ENCODE measurements at places on chromosomes 3 and 15.

GRCh38 chr3:73765878-73766545 is 141.3 kb upstream of the PDZRN3 start:
- no peak for DNase-seq

GRCh38 chr3:69435274-69436265 is 49.7 kb upstream of the FRMD4B start:
- DNase-seq: no peak

DNA sequence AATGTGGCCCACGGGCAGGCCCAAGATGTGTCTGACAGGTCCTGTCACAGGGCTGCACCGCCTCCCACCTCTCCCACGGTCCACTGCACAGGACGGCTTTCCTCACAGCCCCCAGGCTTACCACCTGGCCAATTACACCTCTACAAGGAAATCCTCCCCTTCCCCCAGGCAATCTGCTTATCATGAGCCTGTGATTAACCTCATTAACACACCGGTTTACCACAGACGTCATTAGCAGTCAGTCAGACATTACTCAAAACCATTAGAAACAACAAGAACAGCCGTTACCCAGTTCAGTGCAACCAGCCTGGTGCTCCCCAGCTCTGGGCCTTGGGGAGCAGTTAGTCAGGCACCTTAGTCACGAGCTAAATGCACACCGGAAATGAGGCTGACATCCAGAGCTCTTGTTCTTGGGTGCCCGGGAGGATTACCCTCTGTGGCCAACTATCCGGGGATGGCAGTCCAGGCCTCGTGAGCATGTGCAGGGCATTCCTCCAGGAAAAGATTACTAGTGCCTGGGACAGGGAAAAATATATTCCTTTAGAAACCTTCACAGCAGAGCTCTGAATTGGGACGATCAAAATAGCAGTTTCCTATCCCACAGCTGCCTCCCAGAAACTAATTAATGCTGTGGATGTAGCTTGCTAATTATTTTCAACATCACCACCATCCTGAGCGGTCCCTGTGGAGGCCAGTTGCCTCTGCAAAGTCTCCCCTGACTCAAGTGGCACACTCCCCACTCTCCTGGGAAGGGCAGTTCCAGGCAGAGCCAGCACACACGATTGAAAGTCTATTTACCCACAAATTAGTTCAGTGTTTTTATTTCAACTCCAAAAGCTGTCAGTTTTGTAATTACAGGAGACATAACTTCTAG is 117.4 kb upstream of the ZBED2 start:
- no peak for DNase-seq

DNA sequence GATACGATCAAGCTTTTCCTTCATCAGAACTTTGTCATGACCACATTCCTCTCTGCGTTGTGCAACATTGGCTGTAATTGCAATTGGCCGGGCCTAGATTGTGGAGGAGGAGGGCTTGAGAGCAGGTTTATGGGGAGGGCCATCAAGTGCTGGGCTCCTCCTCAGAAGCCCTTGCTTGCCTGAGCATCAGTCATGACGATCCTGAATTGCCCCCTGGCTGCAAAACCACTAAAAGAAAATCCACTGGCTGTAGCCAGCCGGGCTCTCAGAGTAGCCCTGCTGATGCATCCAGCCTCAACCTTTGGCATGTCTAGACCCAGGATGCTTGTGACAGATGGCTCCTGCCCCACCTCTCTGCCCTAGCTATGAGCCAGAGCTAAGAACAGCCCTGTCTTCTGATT is 13.4 kb upstream of the TRH start:
- no peak for DNase-seq

DNA sequence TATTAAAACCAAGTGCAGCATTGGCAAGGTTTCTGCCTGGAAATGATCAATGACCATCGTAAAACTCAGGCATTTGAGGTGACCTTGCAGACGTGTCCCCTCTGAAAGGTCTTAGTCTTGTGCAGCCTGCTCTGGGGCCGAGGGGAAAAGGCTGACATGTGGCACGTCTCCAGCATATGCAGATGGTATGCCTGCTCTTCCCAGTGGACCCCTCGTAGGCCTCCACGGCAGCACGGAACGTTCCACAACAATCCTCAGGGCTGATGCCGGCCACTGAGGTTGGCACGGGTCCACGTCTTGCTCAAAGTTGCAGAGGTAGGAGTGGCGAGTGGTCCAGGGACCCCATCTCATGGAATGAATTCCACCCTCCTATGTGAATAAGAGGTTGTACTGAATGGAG is 247.5 kb upstream of the LYSMD4 start:
- DNase-seq: no peak

Measured in skeletal muscle cell (primary cell).